ENCODE measurements at places on chromosomes 13 and 19.

DNA sequence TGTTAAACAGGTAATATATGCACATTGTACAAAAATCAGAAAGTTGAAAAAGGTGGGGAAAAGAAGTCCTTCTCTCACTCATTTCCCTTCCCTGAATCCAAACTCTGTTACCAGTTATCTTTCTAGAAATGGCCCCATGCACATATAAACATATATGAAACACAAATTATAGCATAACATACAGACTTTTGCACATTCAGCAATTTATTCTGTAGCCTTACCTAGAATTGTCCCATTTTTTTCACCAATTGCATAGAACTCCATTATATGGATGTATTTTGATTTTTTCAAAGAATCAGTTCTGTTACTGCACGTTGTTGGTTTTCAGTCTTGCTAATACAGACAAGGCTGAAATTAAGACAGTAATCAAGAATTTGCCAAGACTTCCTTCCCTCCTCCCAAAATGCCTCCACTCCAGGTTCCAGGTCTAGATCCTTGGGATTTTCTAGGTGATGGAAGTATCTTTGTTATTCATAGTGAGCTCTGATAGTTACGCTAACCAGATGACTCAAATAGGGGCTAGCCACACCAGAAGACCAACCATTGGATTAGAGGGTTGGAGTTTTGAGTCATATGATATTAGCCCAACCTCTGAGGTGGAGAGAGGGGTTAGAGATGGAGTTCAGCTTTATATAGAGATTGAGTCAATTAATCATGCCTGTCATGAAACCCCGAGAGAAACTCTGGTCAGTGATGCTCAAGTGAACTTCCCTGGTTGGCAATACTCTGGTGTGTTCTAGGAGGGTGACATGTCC, 30.7 kb downstream of the GPR180 start:
- DNase-seq = no peak

GRCh38 chr19:50331221-50331993, 2.2 kb upstream of the KCNC3 start:
- no peak for DNase-seq

GRCh38 chr13:39956036-39956435, 300.6 kb downstream of the COG6 start:
- no peak for DNase-seq

GRCh38 chr13:101298517-101298916, 117.8 kb downstream of the NALCN start:
- no peak for DNase-seq

DNA sequence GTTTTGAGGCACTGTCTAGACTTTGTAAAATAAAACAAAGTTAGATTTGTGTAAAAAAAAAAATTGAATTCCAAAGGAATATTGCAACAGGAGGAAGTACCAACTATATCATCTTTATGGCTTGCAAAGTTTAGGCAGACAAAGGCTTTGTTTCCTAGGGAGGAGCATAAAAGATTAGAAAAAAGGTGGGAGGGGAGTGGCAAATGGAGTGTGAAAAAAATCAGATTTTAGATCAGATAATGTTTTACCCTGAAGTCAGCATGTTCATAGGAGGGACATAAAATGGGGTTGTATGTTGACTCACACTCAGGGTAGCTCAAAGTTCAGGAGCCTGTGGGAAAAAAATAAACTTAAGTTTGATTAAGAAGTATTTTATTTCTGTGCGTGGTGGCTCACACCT, 3.7 kb downstream of the ZNF85 start:
- DNase-seq = no peak

GRCh38 chr19:57807541-57807940, 7.2 kb downstream of the ZNF552 start:
- DNase-seq = no peak

DNA sequence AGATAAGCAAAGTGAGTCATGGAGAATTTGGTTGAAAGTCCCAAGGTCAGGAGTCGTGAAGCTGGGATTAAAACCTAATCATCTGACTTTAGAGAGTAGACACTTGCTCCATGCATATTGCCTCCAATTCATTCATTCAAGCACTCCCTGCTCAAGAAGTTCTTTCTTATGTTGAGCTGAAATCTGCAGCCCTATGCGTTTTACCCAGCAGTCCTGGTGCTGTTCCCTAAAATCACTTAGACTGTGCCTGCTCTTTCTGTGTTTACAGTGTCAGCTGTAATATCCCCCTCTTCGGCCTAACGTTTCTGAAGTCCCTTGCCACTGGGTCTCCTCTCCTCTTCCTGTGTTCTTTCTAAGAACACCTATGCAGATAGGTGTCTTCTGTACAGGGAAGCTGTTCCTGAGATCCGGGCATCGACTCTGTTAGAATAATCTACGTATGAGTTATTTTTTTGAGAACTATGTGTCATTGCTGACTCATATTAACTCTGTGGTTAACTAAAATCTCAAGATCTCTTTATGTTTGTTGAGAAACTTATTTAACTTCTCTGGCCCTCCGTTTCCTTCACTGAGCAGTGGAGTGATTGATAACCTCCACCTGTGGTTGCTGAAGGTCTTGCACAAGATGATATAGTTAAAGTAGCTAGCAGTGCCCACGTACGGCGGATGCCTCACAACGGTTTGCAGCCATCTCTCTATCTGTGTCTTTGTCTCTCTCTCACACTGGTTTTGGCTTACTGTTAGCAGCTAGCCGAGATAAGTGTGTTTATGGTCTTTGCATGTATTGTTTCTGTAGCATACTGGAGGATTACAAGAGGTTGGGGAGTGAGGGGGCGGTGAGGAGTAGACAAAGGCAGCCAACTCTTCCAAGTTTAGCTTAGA, 4.7 kb downstream of the ALOX5AP start:
- DNase-seq = peak; percentile 24

DNA sequence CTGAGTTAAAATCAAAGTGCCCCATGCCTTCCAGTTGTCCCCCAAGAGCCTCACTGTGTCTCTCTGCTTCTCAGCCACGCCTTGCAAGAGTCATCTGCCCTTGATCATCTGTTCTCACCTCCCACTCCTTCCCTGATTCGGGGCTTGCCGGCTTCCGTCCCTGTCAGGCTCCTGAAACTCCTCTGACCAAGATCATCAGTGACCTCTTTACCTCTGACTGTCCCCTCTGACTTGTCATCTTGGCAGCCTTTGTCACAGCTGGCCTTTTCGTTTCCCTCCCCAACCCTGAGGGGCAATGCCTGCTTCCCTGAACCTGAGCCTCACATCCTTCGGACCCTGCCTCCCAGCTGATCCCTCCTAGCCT, 66.3 kb downstream of the MAP4K1 start:
- no peak for DNase-seq

GRCh38 chr13:27826379-27827353, 34.4 kb downstream of the GSX1 start:
- peak; percentile 18 for DNase-seq

- no peak for DNase-seq
Measured at GRCh38 chr13:77729502-77730221, 32.2 kb downstream of the SLAIN1 start.

- no peak for DNase-seq
Measured at GRCh38 chr13:45704211-45704739, 2.2 kb downstream of the CBY2 start.

DNA sequence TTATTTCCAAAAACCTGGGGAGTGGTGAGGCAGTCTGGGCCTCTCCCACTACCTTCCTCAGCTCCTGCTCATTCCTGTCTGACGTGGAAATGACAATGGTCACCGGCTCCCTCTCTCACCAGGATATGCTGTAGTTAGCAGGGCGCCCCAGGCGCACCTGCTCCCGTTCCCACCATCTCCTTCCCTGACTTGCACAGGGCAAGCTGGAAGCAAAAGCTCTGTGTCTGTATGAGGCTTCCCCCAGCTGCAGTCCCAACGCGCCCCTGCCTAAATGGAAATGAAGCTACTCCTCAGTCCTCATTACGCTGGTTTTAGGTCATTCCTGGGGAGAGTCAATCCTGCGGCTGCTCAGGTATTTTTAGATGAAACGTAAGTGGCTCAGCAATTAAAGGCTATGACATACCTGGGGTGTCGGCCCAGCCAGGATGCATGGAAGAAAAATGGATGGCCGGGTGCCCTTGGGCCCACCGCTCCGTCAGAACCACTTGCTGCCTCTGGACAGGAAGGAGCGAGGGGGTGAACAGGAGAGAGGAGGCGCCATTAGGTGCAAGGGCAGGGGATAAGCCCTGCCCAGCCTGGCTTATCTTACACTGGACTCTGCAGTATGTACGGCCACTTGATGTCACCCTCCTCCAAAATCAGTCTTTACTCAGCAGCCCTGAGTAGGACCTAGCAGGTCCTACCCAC, 32.4 kb downstream of the DHRS12 start:
- no peak for DNase-seq

DNA sequence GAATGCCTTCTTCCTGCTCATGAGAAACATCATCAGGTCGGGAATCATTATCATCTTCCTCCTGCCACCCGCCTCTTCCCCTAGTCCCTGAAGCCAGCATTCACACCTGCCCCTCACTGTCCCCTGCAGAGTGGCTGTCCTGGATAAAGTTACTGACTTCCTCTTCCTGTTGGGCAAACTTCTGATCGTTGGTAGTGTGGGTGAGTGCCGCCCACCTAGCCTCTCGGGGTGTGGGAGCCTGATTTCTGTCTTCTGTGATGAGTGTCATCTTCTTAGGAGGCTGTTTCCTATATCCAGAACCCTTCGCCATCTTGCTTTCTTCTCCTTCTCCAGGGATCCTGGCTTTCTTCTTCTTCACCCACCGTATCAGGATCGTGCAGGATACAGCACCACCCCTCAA, 12.5 kb downstream of the SLC44A2 start:
- no peak for DNase-seq

GRCh38 chr13:99656844-99657381, 155.6 kb downstream of the TM9SF2 start:
- no peak for DNase-seq

GRCh38 chr13:102902789-102903347, 57.0 kb downstream of the ERCC5 start:
- no peak for DNase-seq

- no peak for DNase-seq
Measured at GRCh38 chr19:49690656-49691242, at the start of gene CPT1C. Gene CPT1C, plus strand, starts transcription at chr19:49691116. Its CDS starts 1,137 bp downstream, at chr19:49692253.

- no peak for DNase-seq
Measured at GRCh38 chr19:5170329-5170745, 170.3 kb downstream of the PTPRS start.

- DNase-seq = no peak
Measured at GRCh38 chr13:25890671-25891212, 161.1 kb downstream of the SHISA2 start.

- DNase-seq = no peak
Measured at GRCh38 chr19:32372726-32373517, 27.5 kb downstream of the ZNF507 start.

GRCh38 chr13:98458431-98458830, 118.5 kb downstream of the STK24 start:
- no peak for DNase-seq

GRCh38 chr19:22427547-22427946, 5.4 kb upstream of the ZNF98 start:
- no peak for DNase-seq

- DNase-seq = no peak
Measured at GRCh38 chr13:57969951-57970350, 338.4 kb downstream of the PCDH17 start.

GRCh38 chr13:39417643-39418042, 185.3 kb downstream of the LHFPL6 start:
- DNase-seq = no peak

DNA sequence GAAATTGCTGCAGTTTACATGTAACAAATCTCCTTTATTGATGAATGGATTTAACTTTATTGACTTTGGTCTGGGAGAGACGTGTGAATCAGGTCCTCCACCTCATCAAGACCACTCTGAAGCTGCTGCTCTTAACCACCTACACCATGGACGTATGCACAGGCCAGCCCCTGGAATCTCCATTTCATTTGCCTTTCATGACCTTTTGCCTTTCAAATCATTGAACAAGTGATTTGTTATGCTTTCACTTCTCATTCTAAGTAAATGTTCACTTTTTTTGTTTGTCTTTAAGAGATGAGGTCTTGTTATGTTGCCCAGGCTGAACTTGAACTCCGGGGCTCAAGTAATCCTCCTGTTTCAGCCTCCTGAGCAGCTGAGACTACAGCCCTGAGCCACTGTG, 240.0 kb upstream of the SERP2 start:
- no peak for DNase-seq
